ENCODE measurements at places on chromosomes 2 and 18.
A peak's percentile ranks its signal among the peaks of the same experiment; 100 is the strongest.

- no peak for DNase-seq
Observed at GRCh38 chr2:190272457-190272842, 47.2 kb downstream of the HIBCH start.

- no peak for DNase-seq
Observed at GRCh38 chr2:119293254-119293653, 69.6 kb downstream of the STEAP3 start.

DNA sequence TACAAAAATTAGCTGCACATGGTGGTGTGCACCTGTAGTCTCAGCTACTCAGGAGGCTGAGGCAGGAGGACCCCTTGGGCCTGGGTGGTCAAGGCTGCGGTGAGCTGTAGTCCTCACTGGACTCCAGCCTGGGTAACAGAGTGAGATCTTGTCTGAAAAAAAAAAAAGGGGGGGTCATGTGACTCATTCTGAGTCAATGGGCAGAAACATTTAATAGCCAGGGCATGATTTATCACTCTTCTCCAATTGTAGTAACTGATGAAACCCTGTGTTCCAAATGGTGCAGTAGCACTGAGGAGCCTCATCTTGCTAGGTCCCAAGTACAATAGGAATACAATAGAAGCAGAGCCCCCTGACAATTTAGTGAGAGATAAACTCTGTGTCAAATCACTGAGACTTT is 78.9 kb upstream of the CCDC68 start:
- DNase-seq = no peak

DNA sequence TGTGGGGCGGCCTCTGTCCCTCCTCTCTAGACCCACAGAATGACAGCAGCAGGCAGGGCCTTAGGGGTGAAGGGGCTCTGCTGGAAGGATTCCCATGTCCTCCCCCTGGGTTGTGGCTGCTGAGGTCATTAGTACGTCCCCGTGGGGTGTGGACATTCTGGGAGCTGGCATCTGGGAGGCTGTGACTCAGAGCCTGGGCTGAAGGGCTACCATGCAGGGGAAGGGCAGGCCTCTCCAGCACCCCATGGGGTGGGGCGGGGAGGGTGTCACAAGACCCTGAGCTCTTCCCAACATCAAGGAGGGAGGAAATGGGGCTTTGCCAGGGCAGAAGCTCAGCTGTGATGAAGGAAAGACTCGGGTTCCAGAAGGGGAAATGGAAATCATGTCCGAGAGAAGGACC is 105.8 kb upstream of the SMAD2 start:
- DNase-seq = no peak

DNA sequence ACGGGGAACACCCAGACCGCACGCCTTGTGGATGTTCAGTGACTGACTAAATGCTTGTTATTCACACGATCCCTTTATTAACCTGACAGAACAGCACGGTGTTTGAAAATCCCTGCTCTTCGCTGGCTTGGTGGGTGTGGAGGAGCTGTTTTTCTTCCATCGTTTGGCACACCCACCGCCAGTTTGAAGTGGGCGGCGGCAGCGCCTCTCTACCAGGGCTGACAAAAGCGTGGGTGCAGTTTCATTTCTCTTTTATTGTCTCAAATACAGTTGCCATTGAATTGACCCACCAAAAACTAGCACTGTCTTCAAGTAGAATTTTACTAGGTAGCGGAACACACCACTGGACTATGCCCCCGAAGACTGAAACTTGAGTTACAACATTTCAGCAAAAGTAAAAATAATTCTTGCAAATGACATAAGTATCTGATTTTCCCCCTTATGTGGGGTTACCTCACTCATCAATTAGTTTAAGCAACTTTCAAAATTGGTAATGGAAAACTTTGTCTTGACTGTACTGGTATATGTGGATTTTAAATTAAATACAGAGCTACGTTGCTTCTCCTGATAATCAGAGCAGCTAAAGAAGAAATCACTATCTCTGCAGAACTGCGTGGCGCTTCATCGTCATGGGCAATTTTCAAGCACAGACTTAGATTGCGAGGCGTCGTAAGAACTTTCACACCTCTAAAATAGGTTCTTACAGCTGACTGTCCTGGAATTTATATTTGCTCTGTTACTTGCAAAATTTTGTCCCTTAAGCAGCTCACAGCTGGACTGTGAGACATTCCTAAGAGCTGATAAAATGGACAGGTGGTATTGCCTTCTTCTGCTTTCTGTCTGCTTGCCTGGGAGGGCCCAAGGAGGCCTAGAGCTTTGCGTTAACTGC is 60.9 kb downstream of the LDLRAD4 start:
- DNase-seq = peak; percentile 80

DNA sequence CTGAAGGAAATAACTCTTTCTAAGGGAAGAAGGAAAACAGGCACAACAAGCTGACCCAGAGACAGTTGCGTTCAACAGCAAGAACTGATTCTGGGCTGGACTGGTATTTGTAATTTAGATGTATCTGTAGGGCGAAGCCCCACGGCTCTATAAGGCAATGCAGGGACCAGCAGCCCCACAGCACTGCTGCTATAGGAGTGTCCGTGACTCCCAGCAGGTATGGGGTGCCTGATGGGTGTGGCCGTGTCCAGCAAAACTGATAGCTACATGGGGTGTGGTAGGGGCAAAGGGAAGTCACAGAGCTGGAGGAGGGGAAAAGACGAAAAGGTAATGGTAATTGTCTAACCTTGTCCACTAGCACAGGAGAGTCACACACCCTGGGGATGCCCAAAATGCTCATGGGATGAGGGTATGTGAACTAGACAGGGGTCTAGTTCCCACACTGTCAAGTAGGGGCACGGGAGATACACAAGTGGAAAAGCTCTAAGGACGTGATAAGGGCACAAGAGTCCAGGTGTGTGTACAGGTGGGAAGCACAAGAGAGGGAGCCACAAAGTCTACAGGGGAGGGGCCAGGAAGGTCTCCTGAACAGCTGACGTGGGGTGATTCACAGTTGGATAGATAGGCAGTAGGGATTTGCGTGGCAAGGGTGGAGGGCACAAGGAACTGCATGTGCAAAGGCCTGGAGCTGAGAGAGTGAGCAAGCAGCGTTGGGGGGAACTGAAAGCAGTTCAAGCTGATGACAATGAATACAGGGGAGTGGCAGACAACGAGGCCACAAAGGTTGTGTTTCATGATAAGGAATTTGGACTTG is 48.5 kb upstream of the ASPRV1 start:
- no peak for DNase-seq

DNA sequence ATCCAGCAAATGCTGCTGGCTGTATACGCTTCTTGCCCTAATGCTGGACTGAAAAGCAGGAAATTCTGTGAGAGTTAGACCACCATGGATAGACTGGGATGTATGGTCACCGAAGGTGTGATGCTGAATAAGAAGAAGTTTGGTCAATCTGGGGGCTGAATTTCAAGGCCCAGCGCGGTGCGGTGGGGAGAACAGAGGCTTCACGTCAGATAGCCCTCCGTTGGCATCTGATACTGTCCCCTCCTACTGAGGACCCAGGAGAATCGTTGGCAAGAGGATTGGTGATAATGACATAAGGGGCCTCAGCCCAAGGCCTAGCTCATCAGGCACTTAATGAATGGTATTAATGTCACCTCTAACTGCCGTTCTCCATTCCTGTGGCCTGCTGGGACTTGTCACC is 97.3 kb upstream of the ST3GAL5 start:
- no peak for DNase-seq

- DNase-seq = no peak
Observed at GRCh38 chr2:220552790-220553535, 925.5 kb downstream of the SLC4A3 start.

- no peak for DNase-seq
Observed at GRCh38 chr2:79131687-79132086, 11.4 kb downstream of the REG1A start.

GRCh38 chr18:25062720-25063119 is 289.2 kb downstream of the ZNF521 start:
- DNase-seq = no peak

GRCh38 chr2:33307659-33308270 is 168.7 kb upstream of the RASGRP3 start:
- DNase-seq = no peak

GRCh38 chr2:151857650-151858049 is 29.4 kb upstream of the ARL5A start:
- no peak for DNase-seq

- DNase-seq = no peak
Observed at GRCh38 chr2:47093626-47094025, 61.5 kb downstream of the STPG4 start.

DNA sequence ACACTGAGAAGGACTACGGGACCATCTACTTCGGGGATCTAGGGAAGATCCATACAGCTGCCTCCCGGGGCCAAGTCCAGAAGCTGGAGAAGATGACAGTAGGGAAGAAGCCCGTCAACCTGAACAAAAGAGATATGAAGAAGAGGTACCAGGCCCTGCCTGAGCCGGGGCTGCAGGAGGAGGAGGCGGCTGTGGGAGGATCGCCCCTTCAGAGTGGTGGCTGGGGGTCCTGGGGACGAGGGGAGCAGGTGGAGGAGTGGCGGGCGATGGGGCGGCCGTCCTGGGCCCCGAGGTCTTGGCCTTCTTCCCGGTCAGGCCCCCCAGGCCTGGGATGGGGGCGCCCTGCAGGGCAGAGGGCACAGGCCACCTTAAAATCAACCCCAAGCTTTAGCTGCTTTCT is 524 bp downstream of the ANKRD30B start:
- DNase-seq = no peak

GRCh38 chr2:126911111-126911796 is 12.6 kb downstream of the TEX51 start:
- DNase-seq = no peak

GRCh38 chr2:8654041-8654440 is 27.8 kb upstream of the ID2 start:
- DNase-seq = no peak

DNA sequence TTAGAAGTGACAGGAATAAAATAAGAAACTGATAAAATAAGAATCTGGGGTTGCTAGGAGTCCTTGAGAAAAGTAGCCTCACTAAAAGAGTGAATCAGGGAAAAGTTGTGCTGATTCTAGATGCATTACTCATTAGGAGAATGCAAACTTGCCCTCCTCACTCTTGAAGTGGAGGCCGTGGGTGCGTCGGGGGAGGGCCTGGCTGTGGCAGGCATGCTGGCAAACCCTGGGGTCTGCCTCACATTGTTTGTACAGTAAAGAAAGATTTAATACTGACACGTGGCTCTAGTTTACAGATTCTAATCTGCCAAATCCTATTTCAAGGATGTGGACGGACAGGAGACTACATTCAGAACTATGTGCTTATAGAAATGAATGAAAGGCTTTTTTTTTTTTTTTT is 41.9 kb downstream of the TANC1 start:
- DNase-seq = no peak

DNA sequence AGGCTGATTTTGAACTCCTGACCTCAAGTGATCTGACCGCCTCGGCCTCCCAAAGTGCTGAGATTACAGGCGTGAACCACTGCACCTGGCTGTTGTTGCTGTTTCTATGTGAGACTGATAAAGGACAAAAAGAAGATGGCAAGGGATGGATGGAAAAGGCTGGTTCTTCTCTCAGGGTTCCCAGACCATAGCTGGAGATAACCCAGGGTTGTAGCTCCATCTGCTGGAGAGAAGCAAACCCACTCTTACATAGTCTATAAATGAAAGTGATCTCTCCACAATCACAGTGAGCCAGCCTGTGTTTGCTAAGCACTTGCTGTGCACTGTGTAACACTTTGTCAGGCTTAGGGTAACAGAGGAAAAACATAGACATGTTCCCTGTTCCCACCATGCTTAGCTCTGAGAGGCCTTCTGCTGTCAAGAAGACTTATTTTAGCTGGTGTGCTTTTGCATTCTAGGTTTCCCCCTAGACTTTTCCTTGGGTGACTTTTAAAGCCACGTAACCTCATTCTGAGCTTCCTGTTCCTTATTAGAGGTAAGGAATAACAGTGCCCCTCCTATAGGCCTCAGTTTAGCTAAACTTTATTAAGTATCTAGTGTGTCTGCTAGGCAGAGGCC is 49.7 kb downstream of the LIMS1 start:
- peak; percentile 75 for DNase-seq

- DNase-seq = no peak
Observed at GRCh38 chr18:55250768-55251173, 291.5 kb upstream of the CCDC68 start.

GRCh38 chr2:222982010-222982908 is 69.7 kb upstream of the KCNE4 start:
- DNase-seq = peak; percentile 38

DNA sequence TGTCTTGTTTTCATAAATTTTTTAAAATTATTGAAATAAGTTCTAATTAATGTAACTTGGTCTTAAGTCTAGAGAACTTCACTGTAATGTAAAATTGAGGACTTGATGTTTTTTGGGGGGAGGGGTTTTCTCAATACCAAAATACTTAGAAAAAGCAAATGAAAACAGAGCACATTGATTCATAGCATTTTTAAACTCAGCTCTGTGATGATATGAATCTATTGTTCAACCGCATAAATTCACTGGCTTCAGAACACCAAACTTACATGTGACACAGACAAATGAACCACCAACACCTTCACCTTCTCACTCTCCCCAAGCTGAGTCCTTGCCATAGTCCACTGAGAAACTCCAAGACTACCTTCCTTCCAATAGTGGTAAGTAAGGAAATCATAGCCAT is 108.2 kb downstream of the ZNF521 start:
- no peak for DNase-seq

- peak; percentile 39 for DNase-seq
Observed at GRCh38 chr2:157876786-157877138, 632 bp upstream of the ACVR1 start.

- no peak for DNase-seq
Observed at GRCh38 chr18:79876497-79876896, 75.0 kb downstream of the SLC66A2 start.

DNA sequence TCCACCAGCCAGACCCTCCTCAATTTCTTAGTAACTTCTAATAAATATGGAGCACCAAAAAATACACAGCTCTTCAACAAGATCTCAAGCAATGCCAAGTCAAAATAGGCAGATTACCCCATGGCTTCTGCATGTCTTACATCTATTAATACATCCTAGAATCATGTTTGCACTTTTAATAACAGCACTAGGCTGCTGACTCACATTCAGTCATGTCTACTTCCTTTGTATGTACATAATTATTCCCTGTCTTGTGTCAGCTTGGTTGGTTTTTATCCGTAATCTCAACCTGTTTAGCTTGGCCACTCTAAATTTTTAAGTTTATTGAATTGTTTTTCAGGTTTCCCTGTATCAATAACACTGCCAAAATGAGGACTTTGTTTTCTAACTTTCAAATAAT is 420.1 kb upstream of the ACVR2A start:
- DNase-seq = no peak

GRCh38 chr18:78813156-78813555 is 166.5 kb upstream of the SALL3 start:
- DNase-seq = no peak

Measured in putamen (tissue), 1 donor.